ENCODE measurements at places on chromosomes 5 and 9. TPM values are rescaled to one million over a fixed set of nuclear protein-coding genes. Genes with fewer than 3 reads are reported as not detected.
A peak's percentile ranks its signal among the peaks of the same experiment; 100 is the strongest.

DNA sequence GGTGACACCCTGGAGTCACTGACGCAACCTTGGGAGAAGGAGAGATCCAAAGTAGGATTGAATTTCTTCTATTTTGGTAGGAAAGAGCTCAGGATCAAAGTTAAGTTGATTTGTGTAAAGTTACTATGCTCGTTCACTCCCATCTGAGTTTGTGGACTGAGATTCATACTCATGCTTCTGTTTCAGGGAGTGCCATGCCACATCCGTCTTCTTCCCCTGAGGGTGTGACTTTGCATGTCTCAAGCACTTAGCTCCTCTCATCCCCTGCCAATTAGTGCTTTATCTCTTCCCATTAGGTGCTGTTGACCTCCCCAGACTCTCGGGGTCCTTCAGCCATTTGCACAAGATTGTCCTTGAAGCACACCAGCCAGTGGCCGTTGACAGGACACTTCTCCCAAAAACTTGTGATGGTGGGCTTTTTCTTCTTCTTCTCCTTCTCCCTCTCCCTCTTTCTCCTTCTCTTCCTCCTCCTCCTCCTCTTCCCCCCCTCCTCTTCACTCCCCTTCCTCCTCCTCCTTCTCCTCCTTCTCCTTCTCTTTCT, 232.2 kb upstream of the KLF4 start:
- no peak for DNase-seq

- no peak for DNase-seq
These were observed 4.4 kb downstream of the SPRY4 start for GRCh38 chr5:142320430-142320738.

Gene TBC1D2
- total RNA-seq = 21.4 TPM

- DNase-seq = no peak
These were observed 101.5 kb downstream of the DEPDC1B start for GRCh38 chr5:60598424-60598823.

Gene SPINK14
- total RNA-seq = not detected

DNA sequence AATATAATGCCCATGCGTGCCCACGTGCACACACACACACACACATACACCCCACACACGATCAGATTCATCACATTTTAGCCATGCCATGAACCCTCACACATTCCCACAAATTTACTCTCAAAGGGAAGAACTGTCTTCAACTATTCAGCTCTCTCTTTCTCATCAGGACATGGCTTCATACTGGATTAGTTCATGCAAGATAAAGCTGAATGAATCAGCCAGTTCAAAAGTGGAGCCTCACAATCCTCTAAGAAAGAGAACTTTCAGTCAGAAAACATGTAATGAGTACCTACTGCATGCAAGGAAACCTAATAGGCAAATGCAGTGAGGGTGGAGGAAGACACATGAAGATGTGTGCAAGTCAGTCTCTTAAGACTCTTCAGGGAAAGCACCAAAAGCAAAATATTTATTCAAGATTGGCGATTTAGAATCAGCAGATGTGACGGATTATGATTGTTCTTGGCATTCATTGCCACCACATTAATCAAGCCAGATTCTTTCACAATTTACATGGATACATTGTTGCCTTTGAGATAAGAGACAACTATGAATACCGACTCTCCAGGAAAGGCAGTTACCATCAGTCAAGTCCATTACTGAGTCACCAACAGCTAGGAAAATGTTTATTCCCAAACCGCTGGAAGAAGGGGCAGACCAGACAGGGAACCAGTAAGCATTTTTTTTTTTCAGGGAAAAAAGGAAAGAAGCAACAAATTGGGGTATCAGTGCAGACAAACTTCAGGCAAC, 30.3 kb upstream of the PUM3 start:
- DNase-seq = no peak

DNA sequence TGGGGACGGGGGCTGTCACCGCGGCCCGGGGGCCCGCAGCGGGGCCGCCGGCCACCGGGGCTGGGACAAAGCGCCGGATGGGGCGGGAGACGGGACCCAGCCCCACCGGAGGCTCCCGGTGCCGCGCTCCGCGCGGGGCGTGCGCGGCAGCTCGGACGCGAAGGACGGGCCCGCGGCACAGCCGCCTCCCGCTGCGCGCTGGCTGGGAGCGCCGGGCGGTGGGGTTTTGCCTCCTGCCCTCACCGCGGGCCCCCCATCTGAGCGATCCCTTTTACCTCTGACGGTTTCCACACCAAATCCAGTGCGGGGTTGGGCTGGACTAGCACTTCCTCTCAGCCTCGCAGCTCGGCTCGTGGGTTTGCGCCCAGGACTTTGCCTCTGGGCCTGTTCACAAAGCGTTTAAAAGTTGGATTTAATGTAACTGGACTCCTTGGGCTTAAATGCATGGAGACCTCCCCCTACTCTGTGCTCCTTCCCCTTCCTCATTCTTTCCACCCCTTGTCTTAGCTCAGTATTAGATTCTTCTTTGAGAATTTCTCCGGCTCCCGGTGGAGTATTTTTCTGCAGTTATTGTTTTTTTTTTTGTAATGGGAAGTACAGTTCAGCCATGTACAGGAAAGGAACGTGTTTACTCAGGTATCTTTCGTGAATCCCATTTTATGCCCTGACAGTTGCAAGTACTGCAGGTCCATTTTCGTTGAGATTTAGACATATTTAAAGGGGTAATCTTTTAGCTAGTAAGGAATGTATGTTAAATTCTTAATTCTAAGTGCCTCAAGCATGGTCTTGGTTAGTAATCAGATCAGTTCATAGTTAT, 691 bp downstream of the FCHO2 start:
- no peak for DNase-seq

GRCh38 chr5:14948383-14948782, 76.8 kb upstream of the ANKH start:
- no peak for DNase-seq

- DNase-seq = no peak
These were observed 179.3 kb downstream of the ALDH1A1 start for GRCh38 chr9:72773570-72773969.

- DNase-seq = no peak
These were observed 604.7 kb upstream of the FTMT start for GRCh38 chr5:121246971-121247370.

GRCh38 chr9:131678499-131679111, 61.3 kb downstream of the RAPGEF1 start:
- peak; percentile 81 for DNase-seq

DNA sequence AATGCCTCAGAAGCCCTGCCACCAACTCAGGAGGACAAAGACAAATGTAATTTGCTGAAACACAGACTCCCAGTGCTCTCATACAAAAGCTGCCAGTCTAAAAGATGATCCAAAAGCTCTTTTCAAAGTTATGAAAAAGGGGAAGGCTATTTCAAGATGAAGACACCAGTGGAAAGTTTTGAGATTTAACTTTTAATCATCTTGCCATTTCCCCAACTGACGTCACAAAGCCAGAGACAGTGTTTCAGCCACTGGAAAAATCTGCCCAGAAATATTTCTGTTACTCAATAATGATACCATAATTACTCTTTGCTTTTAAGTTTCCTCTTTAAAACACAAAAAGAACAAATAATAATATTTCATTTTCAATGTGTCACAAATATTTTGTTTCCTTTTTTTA, 20.9 kb downstream of the ENG start:
- DNase-seq = no peak

Gene CAMK2A
- not detected for total RNA-seq

Gene KCNN2
- 0.88 TPM for total RNA-seq

DNA sequence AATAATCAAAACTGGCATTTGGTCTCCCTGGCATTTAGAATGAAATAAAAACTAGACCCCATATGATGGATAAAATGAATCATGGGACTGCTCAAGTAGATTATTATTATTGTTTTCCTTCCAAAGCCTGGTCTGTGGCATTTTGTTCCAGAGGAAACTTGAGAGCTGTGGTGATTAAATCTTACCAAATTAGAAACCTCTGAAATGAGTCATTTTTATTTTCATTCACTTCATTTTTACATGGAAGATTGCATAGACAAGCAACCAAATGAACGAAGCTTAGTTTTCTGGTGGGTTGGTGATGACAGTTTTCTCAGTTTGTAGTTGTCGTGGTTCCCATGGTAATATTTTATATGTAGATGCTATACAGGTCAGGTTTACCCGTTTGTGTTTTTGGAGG, 23.4 kb downstream of the PAM start:
- no peak for DNase-seq

DNA sequence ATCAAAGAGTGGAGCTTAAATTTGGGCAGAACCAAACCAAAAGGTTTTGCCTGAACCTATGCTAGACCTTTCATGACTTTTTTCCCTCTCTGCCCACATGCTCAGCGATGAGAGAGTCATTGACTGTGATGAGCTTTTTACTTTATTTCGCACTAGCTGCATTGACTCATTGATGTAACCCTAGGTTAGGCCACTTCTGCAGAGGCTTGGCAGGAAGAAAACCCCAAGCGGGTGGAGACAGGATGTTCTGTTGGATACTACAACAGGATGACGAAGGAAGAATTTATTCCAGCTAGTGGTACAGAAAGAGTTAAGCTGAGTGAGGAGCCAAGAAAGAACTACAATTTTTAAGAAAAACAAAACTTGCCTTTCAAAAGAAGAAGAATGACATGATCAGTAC, 18.4 kb downstream of the AGXT2 start:
- no peak for DNase-seq

GRCh38 chr5:142063878-142064331, 44.7 kb upstream of the NDFIP1 start:
- no peak for DNase-seq

Gene AGXT2
- not detected for total RNA-seq

Gene ANKRD18B
- 3.8 TPM for total RNA-seq

Gene PCDHGA1
- total RNA-seq = 0.68 TPM

DNA sequence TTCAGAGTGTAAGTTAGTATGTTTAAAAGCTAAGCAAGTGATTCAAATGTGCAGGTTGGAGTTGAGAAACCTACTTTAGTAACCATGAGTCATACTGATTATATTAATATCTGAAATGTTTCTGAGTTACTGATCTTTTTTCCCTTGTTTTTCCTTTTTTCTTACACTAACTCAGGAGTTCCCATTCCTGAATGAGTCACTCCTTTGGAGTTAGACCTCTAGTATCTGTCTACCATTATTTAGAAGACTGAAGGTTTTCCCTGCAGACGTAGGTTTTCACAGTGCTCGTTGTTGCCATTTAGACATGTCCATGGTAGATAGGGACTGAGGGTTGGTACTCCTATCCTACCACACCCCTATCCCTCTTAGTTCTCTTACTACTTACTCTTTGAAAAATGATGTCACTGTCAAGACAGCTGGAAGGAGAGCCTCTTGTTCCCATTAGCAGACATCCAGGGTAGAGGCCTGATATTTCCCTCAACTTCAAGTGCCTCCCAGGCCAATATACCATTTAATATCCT, 20.2 kb downstream of the OCLN start:
- no peak for DNase-seq

GRCh38 chr9:129547869-129548570, 72.9 kb downstream of the C9orf50 start:
- DNase-seq = no peak

GRCh38 chr9:70519912-70520724, 105.7 kb upstream of the KLF9 start:
- no peak for DNase-seq

- DNase-seq = no peak
These were observed 4.6 kb downstream of the PAM start for GRCh38 chr5:102759700-102760099.

- DNase-seq = no peak
These were observed 14.1 kb upstream of the FAM120AOS start for GRCh38 chr9:93467462-93467861.

DNA sequence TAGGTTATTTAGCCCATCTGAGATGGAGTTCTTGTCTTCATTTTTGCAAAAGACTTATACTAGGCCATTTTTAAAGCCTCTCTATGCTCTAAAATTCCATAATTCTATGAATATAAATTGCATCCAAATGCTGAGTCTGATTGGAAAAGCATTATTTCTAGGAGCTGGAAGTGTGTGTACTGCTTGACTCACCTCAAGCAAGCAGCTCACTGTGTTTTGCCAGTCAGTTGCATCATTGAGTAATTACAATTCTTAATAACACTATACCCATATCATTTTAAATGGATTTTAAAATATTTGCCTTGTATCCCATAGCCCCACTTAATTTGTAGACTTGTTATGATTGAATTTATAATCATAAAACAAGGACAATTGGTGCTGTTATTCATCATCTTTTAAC, 161.0 kb downstream of the PAM start:
- DNase-seq = no peak

DNA sequence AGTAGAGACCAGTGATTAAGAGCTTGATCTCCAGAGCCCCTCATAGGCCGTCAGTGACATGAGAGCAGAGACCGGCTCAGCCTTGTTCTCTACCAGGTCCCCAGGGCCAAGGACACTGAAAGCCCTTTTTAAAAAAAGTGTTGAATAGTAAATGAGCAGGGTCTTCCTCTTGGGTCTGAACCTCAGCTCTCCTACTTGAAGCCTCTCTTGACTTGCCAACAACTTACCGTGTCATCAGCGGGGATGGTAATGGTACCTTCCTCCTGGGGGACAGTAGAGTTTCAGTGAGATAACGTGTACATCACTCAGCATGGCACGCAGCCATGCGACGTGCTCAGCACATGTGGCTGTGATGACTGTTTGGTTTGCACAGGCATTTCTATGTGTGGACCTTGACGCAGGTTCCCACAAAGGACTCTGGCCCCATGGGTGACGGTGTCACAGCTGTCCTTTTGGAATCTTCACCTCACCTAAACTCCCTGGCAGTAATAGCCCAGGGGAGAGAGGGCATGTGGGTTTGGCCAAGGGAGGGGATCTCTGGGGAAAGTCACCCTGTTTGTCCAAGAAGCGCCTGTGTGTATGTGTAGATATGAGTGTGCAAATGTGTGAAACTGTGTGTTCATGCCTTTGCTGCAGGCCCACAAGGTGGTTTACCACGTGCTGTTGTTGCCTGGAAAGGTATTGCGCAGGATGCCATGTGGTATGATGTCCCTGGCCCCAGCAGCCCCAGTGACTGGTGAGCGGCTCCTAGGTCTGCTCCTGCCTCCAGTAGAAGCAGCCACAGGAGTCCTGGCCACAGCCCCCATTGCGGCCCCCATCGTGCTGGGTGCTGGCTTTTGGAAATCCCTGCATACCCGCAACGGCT, 18.7 kb downstream of the ERGIC1 start:
- DNase-seq = no peak

DNA sequence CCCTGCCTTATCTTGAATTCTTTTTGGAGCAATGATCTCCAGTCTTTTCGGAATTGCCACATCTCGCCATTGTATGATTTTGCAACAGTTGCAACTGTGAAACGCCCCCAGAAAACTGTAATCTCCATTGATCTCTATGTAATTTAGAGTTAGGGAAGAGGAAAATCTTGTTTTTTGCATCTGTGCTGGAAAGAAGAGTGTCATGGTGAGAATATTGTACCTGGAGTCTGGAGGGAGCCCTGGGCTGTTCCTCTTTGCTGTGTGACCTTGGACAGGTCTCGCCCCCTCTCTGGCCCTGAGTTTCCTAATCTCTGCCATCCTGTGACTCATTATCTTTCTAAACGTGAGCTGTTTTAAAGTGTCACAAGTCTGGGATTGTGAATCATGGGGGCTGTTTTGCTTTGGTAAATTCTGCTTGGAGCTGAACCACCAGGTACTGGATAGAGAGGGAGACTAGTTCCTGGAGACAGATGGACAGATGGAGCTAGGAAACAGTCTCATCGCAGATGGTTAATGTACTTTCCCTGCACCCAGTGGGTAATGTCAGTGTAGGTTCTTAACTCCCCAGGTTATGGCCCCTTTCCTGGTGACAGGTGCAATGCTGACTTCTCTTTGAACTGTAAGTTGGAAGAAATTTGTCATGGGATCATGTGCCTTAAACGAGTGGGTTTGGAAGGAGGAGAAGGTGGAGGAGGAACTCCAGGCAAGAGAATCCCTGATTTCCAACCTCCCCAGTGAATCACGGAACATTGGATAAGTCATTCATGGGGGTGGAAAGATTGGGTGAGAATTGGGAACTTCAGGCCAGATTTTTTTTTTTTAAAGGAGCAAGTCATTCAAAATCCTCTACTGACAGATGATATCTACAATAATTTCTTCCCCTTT, 19.6 kb downstream of the PPARGC1B start:
- no peak for DNase-seq

Gene GADD45G
- total RNA-seq = 0.41 TPM
